Fibroblast of upper back skin (primary cell): ENCODE measurements at places on chromosomes 2 and 18.
A peak's percentile ranks its signal among the peaks of the same experiment; 100 is the strongest.

GRCh38 chr2:102273619-102274211, 37.6 kb upstream of the IL1RL1 start:
- DNase-seq: no peak

- DNase-seq: no peak
Measured at GRCh38 chr18:56252456-56252855, 385.9 kb downstream of the TXNL1 start.

DNA sequence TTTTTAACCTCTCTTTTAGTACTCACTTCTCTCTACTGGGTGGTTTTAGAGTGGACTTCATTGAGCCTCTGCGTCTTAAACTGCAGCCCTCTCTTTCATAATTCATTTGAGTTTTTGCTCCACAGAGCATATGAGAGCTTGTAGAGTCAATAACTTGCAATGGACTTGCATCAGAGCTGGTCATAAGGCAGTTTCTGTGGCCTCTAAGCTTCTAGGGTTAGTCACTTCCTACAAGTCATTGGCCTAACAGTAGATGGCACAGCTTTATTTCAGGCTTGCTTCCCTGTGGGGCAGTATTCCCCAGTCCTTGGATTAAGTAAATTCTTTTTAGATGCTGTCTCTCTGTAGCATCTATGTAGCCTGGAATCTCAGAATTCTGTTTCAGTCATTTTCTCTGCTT, 1435.7 kb downstream of the LRP1B start:
- DNase-seq: peak; percentile 75

DNA sequence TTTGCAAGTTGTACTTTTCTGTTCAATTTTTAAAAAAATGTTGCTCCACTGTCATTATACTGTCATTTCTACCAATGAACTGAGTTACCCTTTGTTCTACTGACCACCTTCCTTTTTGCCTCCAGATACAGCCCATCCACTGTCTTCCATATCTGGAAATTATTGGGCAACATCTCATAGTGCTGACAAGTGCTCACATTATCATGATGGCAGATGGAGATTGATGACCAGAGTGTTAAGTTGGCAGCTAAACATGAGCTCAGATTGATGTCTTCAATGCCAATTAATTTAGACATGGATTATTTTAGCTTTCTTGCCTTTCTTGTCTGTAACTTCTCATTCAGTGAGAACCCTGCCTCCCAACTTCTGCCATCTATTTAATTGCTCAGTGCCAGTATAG, 76.6 kb downstream of the KIAA1328 start:
- DNase-seq: no peak

- no peak for DNase-seq
Measured at GRCh38 chr18:41959045-41959444, 4.0 kb downstream of the PIK3C3 start.
